ENCODE measurements at places on chromosomes 3 and 15.
A peak's percentile ranks its signal among the peaks of the same experiment; 100 is the strongest.

- no peak for DNase-seq
Observed at GRCh38 chr3:94299716-94300115, 236.9 kb downstream of the NSUN3 start.

DNA sequence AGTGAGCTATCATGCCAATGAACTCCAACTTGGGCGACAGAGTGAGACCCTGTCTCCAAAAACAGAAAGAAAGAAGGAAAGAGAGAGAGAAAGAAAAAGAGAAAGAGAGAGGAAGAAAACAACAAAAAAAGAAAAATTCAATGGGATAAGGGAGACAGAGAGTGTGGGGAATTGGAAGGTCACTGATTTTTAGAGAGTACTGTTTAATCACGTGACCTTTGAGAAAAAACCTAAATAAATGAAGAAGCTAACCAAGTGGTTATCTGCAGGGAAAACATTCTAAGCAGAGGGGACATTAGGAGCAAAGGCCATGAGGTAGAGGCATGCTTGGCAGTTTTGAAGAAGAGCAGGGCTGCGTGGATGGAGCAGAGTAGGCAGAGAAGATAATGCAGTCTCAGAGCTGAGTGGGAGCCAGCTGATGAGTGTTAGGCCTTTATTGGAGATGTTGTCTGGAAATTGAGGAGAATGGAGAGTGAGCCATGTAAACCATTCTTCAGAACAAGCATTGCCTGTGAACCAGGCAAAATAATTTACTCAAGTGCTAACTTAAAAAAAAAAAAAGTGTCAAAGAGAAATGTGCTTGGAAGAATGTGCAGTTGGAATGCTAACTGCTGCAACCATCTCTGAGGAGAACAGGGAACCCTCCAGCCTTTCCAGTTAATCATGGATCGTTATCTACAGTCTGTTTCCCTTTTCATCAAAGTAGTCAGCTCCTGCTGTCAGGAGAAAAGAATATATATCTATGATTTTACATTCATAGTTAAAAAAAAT, 377.3 kb upstream of the SEMA6D start:
- DNase-seq: peak; percentile 45

DNA sequence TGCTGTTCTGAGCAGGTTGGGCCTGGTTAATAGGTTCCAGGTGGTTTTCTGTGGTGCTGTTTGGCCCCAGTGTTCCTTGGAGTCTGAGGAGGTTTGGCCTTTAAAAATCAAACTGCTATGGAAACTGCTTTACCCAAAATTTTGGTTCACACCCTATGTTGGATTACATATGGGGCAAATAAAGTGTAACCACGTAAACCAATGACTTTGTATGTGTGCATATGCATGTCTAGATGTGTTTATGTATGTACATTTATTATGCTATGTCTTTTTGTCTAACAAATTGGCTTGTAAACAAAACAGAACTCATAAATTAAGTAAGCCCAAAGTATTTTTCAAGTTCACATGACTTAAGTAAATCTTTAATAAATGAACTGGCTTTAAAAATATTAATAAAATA, 8.9 kb upstream of the XCR1 start:
- DNase-seq: no peak

GRCh38 chr15:40092256-40092978, 16.3 kb downstream of the BMF start:
- DNase-seq: peak; percentile 93

GRCh38 chr3:63960048-63960711, 48.0 kb upstream of the SCAANT1 start:
- DNase-seq: peak; percentile 82
